GM13976 (cell line): ENCODE measurements at places on chromosomes 3 and 15.
A peak's percentile ranks its signal among the peaks of the same experiment; 100 is the strongest.

DNA sequence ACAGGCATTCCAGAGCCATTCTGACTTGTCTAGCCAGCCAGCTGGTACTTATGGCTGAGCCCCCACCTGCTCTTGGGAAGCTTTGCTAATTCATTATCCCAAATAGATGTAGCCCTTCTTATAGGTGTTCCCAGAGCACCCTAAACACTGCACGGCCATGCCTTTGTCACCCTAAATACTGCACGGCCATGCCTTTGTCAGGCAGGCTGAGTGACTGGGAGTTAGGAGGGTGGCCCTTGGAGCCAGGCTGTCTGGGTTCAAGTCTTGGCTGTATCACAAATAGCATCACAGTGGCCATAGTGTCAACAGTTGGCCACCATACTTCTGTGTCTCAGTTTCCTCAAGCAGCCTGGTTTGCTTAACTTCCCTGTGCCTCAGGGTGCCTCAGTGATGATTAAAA is 292.3 kb downstream of the ADAMTS17 start:
- no peak for DNase-seq

GRCh38 chr3:71215351-71215750 is 368.2 kb downstream of the FOXP1 start:
- DNase-seq = no peak

DNA sequence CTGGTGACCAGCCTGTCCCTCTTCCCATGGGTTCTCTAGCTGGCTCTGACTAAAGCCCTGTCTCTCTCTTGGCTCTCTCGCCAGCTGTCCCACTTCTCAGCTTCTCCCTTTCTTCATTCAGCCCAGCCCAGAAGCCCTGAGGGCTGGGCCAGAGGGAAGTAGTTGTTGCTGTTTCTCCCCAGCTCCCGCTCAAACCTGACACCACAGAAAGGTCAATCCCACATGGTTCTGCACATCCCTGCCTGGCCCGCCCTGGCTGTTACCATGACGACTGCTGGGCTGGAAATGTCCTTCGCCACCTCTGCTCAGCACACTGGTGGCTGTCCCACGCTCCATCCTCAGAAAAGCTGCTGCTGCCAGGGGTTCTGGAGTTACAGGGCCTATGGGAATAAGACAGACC is 25.9 kb downstream of the CCDC32 start:
- no peak for DNase-seq

- no peak for DNase-seq
Measured at GRCh38 chr3:43233062-43233461, 53.3 kb upstream of the SNRK start.

DNA sequence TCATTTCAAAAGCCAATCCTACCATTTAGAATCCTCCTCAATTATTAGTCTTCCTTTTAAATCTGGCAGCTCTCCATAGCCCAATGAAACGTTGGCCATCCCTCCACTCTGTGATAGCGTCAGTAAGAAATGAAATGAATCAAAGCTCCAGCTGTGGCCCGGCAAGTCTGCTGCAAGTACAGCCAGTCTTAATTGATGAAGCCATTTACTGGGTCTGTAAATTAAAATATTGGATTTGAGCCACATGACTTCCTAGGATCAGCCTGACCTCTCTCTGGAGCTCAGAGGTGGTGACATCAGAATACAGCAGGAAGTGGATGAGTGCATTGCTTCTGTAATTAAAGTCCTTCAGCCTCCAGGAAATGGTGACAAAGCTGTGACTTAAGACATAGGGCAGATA is 347.0 kb upstream of the LMCD1 start:
- DNase-seq = no peak

DNA sequence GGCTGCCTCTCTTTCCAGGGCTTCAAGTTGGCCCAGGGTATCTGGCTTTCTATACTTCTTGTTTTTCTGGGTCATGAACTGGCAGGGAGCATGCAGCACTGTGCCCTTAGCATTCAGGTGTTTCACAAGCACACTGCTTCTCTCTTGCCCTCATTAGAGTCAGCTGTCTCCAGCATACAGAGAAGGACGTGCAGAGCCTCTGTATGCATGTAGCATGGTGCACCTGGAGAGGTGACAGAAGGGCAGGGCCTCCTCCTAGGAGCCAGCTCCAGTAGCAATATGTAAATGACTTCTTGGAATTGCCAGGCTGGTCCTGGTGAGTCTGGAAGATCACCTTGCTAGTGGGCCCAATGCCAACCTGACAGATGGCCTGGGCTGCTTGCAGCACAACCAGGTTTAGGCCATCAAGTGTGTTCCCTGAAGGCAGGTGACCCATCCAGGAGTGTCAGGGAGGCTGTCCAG is 44.8 kb upstream of the ATP2C1 start:
- no peak for DNase-seq

DNA sequence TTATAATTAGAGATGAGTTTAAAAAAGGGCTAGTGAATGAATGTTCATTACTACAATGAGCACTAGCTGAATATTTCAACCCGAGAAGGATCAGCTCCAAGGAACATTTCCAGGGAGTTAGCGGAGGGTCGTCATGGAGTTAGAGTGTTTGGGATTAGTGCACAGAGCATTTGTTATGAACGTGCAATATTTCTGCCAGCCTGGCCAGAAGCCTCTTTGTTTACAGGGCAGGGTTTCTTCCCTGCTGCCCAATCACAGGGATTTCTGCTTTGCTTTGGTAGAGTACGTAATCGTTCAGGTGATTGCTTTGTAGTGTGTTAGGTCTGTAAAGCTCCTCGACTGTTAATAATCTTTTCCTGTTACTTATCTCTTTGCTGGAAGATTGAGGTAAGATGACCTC is 5.9 kb downstream of the CGNL1 start:
- DNase-seq = no peak

- DNase-seq = no peak
Measured at GRCh38 chr3:158443632-158444031, 127.4 kb upstream of the MLF1 start.

DNA sequence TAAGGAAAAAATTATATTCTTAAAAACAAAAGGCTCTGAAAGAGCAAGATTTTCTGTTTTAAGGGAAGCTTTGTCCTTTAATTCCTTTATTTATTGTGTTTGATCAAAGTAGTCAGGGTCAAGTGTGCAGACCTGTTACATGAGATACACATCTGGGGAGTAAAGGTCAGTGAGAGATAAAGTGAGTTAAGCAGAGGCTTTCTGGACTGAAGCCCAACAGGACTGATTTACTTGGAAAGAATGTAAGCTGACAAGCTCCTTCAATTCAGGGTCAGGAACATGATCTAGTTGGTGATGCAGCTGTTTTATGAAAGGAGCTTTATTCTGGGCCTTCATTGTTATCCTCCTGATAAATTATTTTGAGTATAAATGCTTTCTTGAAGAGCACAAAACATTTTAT is 20.7 kb upstream of the OTOL1 start:
- no peak for DNase-seq

DNA sequence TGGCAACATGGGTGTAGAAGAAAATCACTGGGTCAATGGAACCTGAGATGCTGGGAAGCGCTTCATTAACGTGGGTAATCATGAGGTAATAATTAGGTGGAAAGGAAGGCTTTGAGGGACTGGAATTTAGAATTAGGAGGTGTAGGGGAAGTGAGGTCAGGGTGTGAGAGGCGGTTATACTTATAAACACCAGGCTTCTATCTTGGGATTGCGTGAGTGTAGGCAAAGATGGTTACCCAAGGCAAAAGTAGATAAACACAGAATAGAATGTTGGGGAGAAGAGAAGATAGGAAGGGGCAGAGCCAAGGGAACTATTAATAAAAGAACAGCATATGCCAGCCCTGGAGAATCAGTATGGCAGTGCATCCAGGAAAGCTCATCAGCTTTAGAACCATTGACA is 3.3 kb upstream of the AQP9 start:
- DNase-seq = no peak

DNA sequence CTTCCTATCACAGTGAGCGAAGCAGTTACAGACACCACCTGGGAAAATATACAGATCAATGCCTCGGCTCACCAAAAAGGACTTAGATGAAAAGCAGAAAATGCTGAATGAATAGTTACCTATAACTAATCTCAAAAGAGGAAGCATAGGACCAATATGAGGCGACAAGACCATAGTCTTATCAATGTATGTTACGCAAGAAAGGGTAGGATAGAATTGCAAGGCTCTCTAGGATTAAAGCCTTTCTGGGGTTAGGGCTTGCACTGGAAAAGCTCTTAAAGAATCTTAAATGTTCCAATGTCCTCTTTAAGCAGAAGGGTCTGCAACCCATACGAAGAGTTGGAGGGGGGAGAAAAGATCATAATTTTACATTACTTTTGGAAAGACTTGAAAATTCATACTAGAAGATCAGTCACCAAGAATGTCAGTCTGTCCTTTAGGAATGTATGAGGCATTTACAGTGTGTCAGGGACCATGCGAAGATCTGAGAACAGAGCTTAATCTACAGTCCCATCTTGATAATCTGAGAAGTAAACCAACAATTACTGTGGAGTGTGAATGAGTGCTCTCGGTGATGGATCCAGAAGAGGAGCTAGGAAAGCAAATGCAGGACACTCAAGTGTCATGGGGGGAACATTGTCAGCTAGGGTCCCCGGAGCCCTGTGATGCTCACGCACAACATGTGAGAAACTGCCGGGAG is 185.9 kb downstream of the GREM1 start:
- no peak for DNase-seq

- no peak for DNase-seq
Measured at GRCh38 chr15:55402707-55403106, 5.5 kb downstream of the CCPG1 start.

- DNase-seq = no peak
Measured at GRCh38 chr3:159619341-159619885, 369.2 kb upstream of the IL12A start.

DNA sequence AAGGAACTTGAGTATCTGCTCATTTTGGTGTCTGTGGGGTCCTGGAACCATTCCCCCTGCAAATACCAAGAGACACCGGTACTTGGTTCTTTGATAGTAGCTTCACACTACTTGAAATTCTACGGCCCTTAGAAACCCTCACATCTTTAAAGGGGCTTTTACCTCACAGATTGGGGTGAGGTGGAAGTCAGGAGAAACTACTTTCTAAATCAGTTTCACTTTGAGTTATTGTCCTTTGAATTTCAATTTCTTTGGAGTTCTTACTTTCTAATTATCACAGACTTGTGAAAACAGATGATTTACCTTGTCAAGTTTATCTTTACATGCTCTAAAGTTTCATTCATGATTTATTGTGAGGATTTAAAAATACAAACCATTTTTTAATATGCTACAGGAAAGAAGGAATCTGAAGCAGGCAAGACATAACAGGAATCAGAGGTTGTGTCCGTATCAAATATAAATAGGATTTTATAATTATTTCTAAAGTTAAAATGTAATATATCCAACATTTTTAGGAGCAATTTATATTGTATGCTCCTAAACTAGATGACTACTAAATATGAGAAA is 98.9 kb downstream of the NEDD4 start:
- peak; percentile 30 for DNase-seq
